Activated CD4-positive, CD25-positive, alpha-beta regulatory T cell (primary cell): ENCODE measurements at places on chromosomes 11 and 22.

DNA sequence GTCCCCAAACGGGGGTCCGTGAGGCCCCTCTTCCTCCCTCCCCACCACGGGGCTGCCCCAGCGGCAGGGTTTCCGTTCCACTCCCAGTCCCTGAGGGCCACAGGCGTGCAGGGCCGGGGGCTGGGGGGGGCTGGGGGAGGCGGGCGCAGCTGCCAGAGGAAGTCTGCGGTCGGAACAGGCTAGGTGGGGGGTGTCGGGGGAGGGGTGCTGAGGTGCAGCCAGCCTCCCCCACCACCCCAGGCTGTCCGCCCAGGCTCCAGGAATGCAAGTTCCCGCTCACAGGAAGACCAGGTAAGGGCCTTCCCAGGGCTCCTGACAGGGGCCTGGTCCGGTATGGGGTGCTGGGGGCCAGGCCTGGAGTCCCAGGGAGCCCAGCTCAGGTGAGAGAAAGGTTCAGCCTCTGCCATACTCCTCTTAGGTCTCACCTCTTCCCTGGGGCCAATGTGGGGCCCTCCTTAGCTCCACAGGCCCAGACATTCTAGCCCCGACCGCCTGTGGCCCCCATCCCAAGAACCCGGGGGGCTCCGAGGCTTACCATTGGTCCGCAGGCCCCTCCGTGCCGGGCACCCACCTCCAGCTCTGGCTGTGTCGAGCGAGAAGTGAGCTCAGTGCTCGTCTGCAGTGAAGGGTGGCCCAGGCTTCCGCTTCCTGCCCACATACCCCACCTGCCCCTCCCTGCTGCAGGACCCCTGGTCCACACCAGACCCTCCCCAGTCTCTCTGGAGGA lies at the start of gene PTPRCAP:
PTPRCAP (minus strand) TSS at position 601 of the 727 bp plus-strand sequence; CDS start at position 538, 63 bp downstream.
- DNase-seq: peak; percentile 79

DNA sequence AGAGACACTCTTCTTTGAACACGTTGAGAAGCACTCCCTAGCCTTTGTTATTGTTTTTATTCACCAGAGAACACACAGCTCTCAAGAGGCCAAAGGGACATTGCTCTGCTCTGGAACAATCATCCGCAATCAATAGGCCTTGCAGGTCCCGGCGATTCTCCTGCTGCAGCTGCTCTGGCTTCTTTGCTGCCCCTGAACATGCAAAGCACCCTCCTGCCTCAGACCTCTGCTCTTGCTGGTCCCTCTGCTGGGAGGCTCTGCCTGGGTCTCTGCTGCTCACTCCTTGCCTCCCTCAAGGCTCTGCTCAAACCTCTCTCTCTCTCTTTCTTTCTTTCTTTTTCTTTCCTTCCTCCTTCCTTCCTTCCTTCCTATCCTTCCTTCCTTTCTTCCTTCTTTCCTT lies 232.7 kb downstream of the DSCAML1 start:
- DNase-seq: no peak

DNA sequence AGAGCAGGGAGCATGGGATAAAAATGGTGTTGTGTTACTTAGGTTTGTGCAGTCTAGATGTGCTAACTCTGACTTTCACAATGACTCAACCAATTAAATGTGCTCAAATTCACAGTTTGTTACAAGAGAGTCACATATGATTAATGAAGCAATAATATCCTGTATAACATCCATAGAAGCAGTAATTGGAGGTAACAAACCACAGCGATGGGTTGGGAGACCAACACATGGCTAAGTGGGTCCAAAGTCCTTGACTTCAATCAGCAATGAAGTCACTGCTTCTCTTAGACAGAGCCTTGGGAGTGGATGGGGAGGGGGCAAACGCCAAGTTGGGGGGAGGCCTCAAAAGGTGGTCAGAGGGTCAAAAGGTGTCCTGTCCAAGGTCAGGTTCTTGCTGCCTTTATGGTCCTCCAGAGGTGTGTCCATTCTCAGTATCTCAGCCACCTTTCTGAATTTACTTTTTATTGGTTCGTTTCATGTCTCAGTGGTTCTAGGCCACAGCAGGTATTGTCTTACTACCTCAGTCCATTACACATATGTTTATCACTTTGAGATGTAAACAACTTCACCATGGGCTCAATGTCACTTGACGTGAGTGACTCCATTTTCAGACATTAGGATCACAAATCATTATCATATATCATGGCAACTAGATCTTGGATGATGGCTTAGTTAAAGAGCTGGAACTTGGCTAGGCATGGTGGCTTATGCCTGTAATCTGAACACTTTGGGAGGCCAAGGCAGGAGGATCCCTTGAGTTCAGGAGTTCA lies 32.4 kb downstream of the SLN start:
- DNase-seq: no peak

DNA sequence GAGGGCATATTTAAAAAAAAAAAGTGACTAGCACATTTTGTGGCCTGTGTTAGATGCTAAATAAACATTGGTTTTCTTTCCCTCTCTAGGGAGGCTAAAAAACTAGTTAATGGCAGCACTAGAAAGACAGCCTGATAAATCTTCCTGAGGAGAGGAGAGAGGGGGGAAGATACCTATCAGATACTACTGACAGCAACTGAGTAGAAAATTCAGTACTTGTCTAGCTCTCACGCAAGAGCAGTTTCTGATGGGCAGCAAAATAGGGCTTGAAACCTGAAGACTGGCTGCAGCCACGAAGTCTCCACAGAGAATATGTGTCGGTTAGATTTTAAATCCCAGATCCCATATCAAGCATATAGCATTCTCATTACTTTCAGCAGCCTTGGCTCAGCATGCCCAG lies 388.2 kb downstream of the KCNA4 start:
- DNase-seq: no peak

GRCh38 chr11:57527056-57527631 lies 3.4 kb downstream of the TIMM10 start:
- DNase-seq: peak; percentile 54

DNA sequence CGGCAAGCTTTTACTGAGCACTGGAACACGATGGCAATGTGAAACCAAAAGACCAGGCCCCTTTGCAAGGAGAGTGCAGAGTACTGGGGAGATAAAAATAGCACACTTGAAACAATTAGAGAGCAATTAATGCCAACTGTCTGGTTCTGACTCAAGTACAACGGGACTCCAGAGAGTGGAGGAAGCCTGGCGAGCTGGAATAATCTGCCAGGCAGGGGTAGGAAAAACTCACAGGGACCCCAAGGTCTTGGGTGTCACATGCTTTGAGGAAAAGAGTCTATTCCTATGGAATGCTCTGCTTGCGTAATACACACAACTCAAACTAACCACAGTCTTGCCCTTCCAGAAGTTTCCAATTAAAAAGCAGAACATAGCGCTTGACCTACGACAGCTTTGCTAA lies 113.0 kb upstream of the CLMP start:
- DNase-seq: no peak

- no peak for DNase-seq
Measured at GRCh38 chr11:79699246-79699645, 258.4 kb upstream of the TENM4 start.

GRCh38 chr22:39528681-39529486 lies 3.7 kb downstream of the RPS19BP1 start:
- DNase-seq: peak; percentile 87

DNA sequence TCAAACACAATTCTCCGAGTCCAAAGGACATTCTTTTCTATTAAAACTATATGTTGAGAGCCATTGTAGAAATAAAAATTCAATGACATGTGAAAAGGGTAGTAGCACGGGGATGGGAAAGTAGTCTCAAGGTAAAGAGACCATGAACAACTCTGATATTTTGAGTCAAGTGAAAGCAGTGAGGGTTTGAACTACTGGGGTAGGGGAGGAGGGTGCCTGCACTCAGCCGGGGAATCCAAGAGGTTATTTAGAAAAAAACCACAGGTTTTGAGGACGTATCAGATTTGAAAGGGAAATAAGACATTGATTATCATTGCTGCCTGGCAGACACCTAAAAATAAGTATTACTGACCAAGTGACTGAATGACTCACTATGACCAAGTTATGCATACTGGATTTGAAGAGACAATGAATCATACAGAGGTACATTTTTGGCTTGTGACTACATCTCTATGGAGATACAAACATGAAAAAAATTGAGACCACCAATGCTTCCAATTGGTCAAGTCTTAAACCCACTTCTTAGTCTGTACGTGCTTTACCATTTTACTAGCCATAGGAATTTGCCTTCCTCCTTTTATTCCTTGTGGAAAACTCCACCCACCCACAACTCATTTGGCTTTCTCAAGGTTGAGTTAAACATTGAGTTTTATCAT lies 2.2 kb upstream of the OR52H1 start:
- no peak for DNase-seq

GRCh38 chr11:114265122-114265878 lies 30.9 kb upstream of the NNMT start:
- DNase-seq: no peak

GRCh38 chr22:44575381-44576268 lies 77.6 kb upstream of the RTL6 start:
- DNase-seq: no peak

- DNase-seq: no peak
Measured at GRCh38 chr22:28244757-28245156, 325.7 kb upstream of the PITPNB start.

DNA sequence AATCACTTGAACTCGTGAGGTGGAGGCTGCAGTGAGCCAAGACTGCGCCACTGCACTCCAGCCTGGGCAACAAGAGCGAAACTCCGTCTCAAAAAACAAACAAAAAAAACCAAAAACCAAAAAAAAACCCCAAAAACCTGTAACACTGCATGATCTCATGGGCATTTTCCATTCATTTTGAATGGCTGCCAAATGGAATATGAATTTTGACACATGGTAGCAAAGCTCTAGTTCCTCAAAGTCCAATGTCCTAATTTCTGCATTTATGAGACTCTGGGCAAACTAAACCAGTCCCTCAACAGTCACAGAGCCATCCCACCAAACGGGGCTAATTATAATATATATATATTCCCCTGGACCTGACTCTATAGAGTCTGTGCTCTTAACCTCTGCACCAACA lies 61.8 kb downstream of the SGSM3 start:
- DNase-seq: no peak

DNA sequence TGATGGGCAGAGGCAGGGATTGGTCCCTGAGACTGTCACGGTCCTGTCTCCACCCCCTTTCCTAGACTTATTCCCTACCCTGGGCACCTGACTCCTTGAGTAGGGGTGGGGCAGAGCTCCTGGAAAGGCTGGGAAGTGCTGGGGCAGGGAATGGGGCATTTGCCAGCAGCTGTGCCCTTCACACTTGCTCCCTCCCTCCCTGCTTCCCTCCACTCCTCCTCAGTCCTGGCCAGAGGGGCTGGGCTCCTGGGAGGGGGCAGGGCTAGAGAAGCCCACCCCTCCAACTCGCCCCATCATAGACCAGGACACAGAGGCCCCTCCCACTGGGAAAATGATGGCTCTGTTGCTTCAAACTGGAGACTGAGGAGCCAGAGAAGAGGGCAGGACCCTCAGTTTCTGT lies 11.6 kb downstream of the SCN2B start:
- no peak for DNase-seq

GRCh38 chr11:72836111-72836510 lies 21.9 kb downstream of the ATG16L2 start:
- DNase-seq: no peak

DNA sequence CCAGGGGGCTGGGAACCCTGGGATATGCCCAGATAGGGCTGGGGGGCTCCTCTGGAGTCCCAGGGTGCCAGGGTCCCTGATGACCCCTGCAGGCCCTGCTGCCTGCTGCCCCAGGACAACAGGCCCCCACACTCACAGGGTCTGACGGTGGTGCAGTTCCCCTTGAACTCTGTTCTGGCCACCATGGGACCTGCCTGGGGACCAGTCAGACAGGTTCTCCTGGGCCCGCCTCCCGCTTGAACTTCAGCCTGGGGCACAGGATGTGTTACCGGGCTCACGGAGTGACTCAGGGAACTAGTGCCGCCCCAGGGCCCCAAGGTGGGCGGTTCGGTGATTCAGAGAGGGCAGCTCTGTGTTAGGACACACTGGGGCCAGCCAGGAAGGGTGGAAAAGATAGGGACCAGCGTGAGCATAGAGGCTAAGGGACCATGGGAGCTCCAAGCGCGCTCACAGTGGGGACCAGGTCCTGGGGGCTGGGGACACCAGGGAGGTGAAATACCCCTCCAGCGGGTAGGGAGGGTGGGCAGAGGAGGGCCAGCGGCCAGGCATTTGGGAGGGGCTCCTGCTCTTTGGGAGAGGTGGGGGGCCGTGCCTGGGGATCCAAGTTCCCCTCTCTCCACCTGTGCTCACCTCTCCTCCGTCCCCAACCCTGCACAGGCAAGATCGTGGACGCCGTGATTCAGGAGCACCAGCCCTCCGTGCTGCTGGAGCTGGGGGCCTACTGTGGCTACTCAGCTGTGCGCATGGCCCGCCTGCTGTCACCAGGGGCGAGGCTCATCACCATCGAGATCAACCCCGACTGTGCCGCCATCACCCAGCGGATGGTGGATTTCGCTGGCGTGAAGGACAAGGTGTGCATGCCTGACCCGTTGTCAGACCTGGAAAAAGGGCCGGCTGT lies 21.5 kb upstream of the TXNRD2 start:
- DNase-seq: no peak

DNA sequence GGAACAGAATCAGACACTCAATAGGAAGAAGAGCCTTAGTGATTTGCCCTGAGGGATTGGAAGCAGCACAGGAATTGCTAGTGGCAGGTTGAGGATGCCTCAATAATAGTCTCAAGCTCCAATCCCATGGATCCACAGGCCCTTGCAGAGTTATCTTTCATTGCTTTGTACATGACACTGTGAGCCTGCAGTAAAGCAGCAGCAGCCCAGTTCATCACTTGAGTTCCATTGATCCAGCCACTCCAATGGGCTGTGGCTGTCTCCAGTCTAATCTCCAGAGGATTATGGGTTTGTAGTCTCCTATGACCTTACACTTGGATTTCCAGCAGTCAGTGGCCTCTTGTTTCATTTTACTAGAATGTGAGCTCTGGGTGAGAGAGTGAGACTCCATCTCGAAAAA lies 45.4 kb downstream of the AAMDC start:
- DNase-seq: no peak

DNA sequence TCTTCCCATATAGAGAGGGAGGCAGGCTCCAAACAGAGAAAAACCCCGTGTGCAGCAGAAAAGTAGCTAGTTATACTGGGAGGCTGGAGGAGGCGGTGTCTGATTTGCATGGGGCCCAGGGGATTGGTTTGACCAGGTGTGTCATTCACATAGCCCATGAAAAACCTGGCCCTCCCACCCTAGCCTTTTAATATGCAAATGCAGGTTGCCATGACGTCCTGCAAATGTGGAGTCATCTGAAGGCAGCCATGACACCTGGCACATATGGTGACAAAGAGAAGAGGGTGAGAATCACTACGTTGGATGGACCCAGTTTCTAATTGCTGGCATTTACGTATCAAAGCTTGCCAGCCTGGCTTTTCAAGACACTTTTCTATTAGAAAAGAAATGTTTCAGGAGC lies 57.8 kb downstream of the FAM181B start:
- DNase-seq: no peak
